ENCODE measurements at places on chromosomes 7 and 10.

- DNase-seq: no peak
These were observed 63.8 kb downstream of the BPGM start for GRCh38 chr7:134710511-134710853.

DNA sequence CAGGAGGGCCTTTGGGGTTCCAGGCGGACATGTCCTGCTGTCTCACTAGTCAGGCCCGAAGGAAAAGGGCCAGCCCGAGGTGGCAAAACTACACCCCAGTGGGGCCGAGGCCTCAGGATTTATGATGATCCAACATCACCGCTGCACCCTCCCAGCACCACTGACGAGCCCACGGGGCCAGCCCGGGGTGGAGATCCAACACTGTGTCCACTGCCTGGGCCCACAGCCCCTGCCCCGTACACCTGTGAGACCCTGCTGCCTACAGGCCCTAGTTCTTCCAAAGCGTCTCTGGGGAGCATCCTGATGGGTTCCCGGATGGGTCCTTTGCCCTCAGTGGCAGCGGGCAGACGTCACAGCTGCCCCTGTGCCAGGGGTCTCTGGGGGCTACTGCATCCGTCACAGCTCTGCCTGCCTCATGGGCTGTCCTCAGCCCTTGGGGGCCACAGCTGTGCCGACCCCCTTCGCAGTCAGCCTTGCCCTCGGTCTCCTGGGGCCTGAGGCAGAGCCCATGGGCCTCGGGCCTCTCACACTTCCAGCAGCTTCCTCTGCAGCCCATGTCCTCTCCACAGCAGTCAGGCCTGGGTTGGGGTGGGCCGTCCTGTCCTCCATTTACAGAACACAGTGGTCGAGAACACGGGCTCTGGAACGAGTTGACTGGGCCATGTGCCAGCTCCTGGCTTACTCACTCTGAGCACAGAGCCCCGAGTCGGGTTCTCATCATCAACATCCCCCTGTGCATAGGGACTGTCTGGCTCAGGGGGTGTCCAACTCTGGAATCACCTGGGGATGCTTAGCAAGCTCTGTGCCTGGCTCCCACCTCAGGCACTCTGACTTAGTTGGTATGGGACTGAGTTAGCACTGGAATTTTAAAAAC lies 64.9 kb downstream of the FOXL3 start:
- DNase-seq: no peak

- no peak for DNase-seq
These were observed 366.0 kb upstream of the SHH start for GRCh38 chr7:156178214-156178613.

DNA sequence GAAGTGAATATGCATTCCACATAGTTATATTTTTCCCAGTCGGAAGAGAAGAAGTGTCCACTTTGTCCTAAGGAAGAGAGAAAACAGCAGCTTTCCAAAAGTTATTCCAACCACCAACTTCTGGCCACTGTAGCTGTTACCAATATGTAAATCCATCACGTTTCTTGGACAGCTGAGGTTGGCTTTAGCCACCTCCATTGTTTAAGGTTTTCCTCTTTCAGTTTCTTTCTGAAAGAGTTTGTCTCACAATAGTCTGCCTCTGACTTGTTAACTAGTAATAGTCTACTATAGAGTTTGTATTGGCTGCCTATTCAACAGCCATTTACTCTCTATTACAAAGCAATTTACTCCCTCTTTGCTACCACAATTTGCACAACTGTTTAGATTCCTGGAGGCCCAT lies 457.6 kb upstream of the LRRN3 start:
- DNase-seq: no peak

All from HFF-Myc (cell line).